ENCODE measurements at places on chromosomes 6 and 20. TPM values are rescaled to one million over a fixed set of nuclear protein-coding genes. Genes with fewer than 3 reads are reported as not detected.

- peak; percentile 60 for DNase-seq
These were observed 58.9 kb downstream of the IPCEF1 start for GRCh38 chr6:154297721-154298120.

GRCh38 chr20:57967364-57967763 is 257.5 kb upstream of the PMEPA1 start:
- DNase-seq = no peak

DEFB132 gene
- total RNA-seq = not detected

DNA sequence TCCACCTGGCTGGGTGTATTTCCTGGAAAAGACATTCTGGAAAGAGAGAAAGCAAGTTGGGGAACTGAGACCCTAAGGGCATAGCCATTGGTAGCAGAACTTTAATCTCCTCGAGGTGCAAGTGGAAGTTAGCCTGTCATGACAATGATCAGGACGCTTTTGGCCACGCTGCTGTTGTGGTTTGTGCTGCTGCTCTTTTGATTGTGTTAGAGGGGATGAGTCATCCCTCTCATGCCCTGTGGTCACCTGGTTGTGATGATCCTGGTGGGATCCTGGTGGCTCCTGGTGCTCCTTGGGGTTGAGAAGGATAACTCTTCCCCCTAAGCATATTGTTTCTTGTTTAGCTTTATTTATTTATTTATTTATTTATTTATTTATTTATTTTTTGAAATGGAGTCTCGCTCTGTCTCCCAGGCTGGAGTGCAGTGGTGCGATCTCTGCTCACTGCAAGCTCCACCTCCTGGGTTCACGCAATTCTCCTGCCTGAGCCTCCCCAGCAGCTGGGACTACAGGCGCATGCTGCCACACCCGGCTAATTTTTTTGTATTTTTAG is 350.3 kb downstream of the KIF16B start:
- no peak for DNase-seq

BCAS1 gene
- total RNA-seq = 4.8 TPM

ENPP1 gene
- total RNA-seq = 6.5 TPM
